Fibroblast of lung (primary cell): ENCODE measurements at places on chromosomes 1 and 21. TPM values are rescaled to one million over a fixed set of nuclear protein-coding genes. Genes with fewer than 3 reads are reported as not detected.

- no peak for DNase-seq
Measured at GRCh38 chr21:31693222-31693621, 33.7 kb downstream of the SOD1 start.

CACNA1E gene
- not detected in 2 replicates for total RNA-seq

DNA sequence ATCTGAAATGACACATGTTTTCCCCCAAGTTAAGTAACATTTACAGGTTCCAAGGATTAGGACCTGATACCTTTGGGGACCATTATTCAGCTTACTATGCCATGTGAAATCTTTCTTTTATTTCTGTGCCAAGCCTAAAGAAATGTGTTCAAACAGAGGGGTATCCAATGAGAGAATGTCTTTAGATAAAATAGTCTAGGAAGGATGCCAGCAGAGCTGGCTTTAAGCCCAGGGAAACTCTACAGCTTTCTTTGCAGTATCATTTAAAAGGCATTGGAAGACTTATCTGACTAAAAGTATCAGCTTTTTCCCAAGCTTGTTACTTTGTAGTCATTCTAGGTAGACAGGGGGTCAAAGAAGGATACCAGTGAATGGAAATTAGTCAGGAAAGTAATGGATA lies 860.4 kb downstream of the PLA2G4A start:
- DNase-seq, result peak; percentile 92

LCE2C gene
- not detected in 2 replicates for total RNA-seq

GRCh38 chr1:177914603-177915002 lies 55.3 kb downstream of the SEC16B start:
- peak; percentile 21 for DNase-seq

IGSF5 gene
- total RNA-seq, result not detected in 2 replicates

- DNase-seq, result peak; percentile 60
Measured at GRCh38 chr1:36203554-36204346, 20.5 kb upstream of the THRAP3 start.

- DNase-seq, result no peak
Measured at GRCh38 chr1:87790756-87791155, 462.1 kb downstream of the LMO4 start.

DNA sequence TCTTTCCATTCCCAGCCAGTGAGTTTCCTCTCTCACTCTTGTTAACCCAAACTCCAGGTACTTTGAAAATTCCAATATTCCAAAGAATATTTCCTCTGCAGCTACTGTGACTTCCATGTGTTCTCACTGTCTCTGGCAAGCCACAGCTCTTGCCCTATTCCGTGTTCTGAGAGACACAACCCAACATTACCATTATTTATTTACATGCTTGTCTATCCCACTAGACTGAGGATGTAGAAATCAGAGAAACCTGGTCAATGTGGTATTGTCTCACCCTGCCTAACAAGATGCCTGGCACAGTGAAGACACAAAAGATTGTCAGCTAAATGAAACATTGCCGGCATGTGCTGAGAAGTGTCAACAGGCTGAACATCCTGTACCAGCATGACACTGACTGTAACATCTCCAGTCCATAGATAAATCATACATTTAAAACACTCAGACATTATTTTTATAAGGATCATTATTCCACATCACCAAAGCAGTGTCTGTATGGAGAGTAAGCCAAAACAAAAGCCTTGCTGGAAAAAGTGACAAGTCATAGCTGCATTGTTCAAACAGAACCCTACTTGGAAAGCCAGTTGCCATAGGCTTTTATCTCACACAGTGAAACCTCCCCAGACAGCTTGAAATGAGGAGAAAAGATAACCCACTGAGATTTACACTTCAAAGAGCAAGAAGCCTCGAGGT lies 72.3 kb downstream of the SIPA1L2 start:
- DNase-seq, result no peak

DNA sequence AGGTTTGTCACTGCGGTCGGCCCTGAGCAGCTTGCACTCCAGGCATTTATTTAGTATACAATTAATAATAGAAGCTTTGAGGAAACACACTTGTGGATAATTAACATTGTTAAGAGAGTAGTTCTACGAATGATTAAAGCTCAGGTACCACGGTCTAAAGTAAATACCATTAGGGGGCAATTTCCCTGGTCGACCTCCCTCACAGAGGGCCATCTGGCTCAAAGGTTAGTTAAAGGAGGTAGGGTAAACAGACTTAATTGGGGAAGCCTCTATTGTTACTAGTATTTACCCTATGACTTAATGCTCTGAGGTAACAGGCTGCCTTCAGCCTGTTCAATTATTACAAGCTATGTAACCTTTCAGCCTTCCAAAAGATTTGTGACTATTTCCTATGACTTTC lies 122.3 kb upstream of the SLC44A3 start:
- no peak for DNase-seq

GRCh38 chr1:234270581-234271242 lies 102.5 kb upstream of the COA6 start:
- DNase-seq, result peak; percentile 22

- DNase-seq, result peak; percentile 57
Measured at GRCh38 chr1:214506972-214507431, 44.4 kb downstream of the PTPN14 start.

- DNase-seq, result no peak
Measured at GRCh38 chr1:115832651-115833050, 8.3 kb downstream of the NHLH2 start.

CHI3L1 gene
- 3.0 and 17.5 TPM in 2 replicates for total RNA-seq

GRCh38 chr1:171081314-171081753 lies 9.4 kb upstream of the FMO3 start:
- DNase-seq, result peak; percentile 41

SAMD13 gene
- total RNA-seq, result 1.3 and 2.5 TPM in 2 replicates

- no peak for DNase-seq
Measured at GRCh38 chr1:35588197-35588910, 15.2 kb downstream of the TFAP2E start.

- DNase-seq, result peak; percentile 90
Measured at GRCh38 chr1:209567698-209568175, 15.8 kb upstream of the CAMK1G start.
